ENCODE measurements at places on chromosomes 5 and 9. TPM values are rescaled to one million over a fixed set of nuclear protein-coding genes. Genes with fewer than 3 reads are reported as not detected.

The LHX2 gene
- total RNA-seq: 0.31 TPM

The ESM1 gene
- total RNA-seq: not detected

The STKLD1 gene
- 0.90 TPM for total RNA-seq

The BARHL1 gene
- total RNA-seq: not detected

The DIRAS2 gene
- 0.16 TPM for total RNA-seq

The TMEFF1 gene
- total RNA-seq: not detected

- no peaks in the 10 kb centered on the region for H3K36me3 ChIP-seq
- H3K27ac ChIP-seq: peak overlapping the region; percentile 0
- no peaks in the 10 kb centered on the region for H3K4me1 ChIP-seq
Observed at GRCh38 chr5:72586788-72587530, 79.7 kb upstream of the ZNF366 start.

DNA sequence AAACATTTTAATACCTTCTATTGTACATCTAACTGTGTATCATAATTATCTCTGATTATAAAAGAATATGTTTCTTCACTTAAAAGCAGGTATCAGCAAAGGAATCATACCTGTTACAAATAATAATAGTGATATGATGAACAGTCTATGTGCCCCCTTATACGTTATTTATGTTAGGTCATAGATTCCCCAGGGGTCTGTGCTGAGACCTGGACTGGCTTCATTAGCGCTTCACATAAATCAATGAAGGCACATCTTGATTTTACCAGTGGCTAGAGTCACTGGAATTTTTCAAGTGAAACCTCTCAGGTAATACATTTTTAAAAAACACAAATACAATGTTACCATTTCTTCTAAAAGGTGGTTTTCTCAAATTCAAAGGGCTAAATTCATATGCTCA, 275.2 kb downstream of the BNC2 start:
- H3K4me3 ChIP-seq: no peak overlapping the region
- no peaks in the 10 kb centered on the region for H3K4me1 ChIP-seq
- no peaks in the 10 kb centered on the region for H3K36me3 ChIP-seq
- H3K27me3 ChIP-seq: no peaks in the 10 kb centered on the region
- no peak for DNase-seq

DNA sequence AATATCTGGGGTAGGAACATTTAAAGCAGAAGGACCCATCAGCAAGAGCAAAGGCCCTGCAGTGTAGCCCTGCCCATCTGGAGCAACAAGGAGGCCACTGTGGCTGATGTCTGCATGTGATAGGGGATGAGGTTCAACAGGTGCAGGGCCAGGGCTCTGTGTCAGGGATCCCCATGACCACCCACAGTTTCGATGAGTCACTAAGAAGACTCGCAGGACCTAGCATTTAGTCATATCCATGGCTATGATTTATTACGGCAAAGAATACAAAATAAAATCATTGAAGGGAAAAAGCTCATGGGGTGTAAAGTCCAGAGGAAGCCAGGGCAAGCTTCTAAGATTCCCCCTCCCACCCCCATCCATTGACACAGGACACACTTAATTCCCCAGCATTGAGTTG, 188.6 kb downstream of the ADGRV1 start:
- H3K27ac ChIP-seq: no peak overlapping the region
- DNase-seq: no peak
- H3K4me3 ChIP-seq: no peak overlapping the region
- no peaks in the 10 kb centered on the region for H3K4me1 ChIP-seq

DNA sequence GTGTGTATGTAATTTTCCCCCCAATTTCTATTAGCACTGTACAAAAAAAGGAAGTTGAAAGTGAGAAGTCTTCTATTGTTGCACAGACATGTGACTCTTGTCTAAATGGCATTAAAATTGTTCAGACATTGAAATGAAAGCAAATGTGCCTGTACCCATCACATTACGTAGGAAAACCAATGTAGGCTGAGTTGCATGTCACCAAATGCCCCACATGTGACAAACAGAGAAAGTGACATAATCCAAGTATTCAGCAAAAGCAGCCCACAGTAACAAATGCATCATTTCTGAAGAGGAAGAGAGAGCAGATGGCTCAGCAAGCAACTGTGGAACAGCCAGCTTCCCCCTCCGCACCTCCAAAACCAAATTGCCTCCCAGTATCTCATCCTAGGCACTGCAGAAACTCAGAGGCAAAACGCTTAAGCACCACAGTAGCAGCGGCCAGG, 161.5 kb upstream of the NR4A3 start:
- no peak for DNase-seq
- H3K36me3 ChIP-seq: no peaks in the 10 kb centered on the region
- no peak overlapping the region for H3K27ac ChIP-seq
- H3K4me3 ChIP-seq: no peak overlapping the region

- no peaks in the 10 kb centered on the region for H3K27me3 ChIP-seq
- H3K4me1 ChIP-seq: no peaks in the 10 kb centered on the region
- DNase-seq: no peak
- H3K4me3 ChIP-seq: no peak overlapping the region
- peaks cover 6% of the 10 kb centered on the region for H3K36me3 ChIP-seq
Observed at GRCh38 chr9:105332471-105332870, 88.0 kb downstream of the SLC44A1 start.

DNA sequence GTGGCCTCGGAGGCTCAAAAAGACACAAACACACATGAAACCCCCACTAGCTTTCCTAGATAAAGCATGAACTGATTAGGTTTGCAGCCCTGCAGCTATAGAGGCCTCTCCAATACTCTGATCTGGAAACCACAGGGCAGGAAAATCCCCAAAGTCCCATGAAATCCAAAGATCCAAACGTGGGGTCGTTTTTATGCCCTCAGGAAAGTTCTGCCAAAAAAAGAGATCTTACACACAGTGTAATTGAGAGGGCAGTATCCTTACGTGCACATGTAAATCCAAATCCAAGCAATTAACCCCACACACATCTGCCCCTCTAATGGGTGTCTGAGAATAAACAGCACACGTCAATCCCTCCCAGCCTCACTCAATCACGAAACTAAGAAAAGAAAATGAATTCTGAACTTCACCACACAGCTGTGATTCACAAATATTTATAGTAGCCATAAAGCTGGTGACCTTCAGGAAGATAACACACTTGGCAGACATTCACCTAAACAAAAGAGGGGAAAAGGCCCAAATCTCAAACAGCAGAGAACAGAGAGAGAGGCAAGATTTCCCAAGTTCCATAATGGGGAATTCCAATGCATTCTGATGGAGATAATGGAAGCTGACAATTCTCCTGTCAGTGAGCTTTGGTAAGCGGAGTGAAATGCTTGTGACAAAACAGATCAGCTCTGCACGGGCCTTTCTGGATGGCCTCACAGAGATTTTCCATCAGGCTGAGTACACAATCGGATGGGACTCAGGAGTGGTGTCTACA, 114.2 kb downstream of the SEMA5A start:
- DNase-seq: no peak
- H3K4me3 ChIP-seq: no peak overlapping the region
- no peaks in the 10 kb centered on the region for H3K36me3 ChIP-seq
- no peaks in the 10 kb centered on the region for H3K4me1 ChIP-seq

DNA sequence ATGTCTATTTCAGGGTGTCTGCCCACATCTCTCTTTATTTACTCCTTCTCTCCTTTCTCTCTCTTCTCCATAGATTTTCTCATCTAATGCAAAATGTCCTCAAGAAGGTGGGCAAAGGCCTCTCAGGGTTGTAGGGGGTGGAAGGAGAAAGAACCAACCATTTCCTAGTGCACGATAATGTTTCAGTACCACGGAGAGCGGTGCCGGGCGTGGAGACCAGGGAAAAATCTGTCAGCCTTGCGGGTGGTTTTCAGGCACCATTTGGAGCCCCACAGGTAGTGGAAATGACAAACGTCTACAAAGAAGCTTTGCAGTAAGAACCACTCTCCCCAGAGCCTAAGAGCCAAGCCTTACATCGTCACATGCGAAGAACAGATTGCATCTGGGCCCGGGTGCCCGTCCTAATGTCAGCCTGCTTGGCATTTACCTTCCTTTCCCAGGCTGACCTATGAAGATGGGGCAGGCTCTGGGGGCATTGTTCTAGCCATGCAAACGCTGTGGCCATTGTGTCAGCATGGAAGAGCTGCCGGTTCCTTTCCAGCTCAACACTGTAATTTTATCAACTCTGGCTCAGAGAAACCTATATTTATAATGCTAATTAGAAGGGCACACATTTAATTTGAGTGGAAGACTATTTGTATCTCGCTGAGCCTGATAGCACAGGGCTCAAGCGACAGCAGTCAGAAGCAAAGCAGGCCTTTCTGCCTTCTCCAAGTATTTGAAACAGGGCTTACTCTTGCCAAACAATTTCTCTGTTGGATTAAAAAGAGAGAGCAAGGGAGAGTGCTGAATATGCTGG, 430.1 kb upstream of the WWC1 start:
- no peaks in the 10 kb centered on the region for H3K36me3 ChIP-seq
- no peak overlapping the region for H3K27ac ChIP-seq
- no peak for DNase-seq
- no peaks in the 10 kb centered on the region for H3K27me3 ChIP-seq
- H3K4me3 ChIP-seq: no peak overlapping the region

GRCh38 chr9:98500337-98500919, 208.3 kb downstream of the GABBR2 start:
- no peak overlapping the region for H3K4me3 ChIP-seq
- no peaks in the 10 kb centered on the region for H3K4me1 ChIP-seq
- no peaks in the 10 kb centered on the region for H3K27me3 ChIP-seq
- H3K27ac ChIP-seq: no peak overlapping the region
- DNase-seq: no peak

- H3K27me3 ChIP-seq: no peaks in the 10 kb centered on the region
- H3K4me3 ChIP-seq: no peak overlapping the region
- no peaks in the 10 kb centered on the region for H3K4me1 ChIP-seq
- no peak overlapping the region for H3K27ac ChIP-seq
- no peak for DNase-seq
- H3K36me3 ChIP-seq: no peaks in the 10 kb centered on the region
Observed at GRCh38 chr9:15401266-15401665, 21.4 kb upstream of the SNAPC3 start.

DNA sequence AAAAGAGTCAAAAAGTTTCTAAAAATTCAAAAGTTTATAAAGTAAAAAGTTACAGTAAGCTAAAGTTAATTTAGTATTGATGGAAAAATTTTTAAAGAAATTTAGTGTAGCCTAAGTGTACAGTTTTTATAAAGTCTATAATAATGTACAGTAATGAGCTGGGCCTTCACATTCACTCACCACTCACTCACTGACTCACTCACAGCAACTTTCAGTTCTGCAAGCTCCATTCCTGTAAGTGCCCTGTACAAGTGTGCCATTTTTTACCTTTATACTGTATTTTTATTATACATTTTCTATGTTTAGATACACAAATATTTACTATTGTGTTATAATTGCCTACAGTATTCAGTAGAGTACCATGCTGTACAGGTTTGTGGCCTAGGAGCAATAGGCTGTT, 239.5 kb upstream of the MAP3K1 start:
- H3K4me3 ChIP-seq: no peak overlapping the region
- H3K4me1 ChIP-seq: no peaks in the 10 kb centered on the region
- DNase-seq: no peak

DNA sequence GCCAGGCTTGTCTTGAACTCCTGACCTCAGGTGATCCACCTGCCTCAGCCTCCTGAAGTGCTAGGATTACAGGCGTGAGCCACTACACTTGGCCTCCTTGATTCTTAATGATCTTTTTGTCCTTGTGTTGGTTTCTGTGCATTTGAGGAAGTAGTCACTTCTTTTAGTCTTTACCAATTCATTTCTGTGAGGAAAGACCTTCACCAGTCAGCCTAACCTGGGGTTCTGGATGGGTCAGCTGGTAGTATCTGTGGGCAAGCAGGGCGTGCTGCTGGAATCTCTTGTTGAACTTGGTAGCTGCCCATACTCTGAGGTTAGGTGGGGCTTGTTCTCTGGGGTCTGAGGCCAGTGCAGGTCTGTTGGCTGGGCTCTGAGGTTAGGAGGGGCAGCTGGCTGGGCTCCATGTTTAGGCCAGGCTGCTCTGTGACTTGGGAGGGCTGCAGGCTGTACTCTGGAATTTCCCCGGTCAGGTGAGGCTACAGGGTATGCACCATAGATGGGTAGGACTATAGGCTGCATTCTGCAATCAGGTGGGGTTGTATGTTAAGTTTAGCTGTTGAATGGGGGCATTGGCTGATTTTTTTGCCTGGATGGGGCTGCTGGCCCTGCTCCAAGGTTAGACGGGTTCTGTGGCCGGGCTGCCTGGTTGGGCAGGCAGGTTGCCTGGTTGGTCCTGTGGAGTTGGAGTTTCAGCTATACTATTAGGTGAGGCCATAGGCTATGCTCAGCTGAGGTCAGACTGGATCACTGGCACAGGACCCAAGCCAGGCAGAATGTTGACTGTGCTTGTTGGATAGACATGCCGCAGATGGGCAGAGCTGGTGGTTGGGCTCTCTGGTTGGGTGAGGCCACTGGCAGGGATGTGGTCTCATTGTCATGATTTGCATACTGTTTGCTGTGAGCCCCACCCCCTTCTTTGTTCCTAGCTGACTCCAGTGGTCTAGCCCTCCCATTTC, 19.2 kb downstream of the UBAP1 start:
- no peak overlapping the region for H3K4me3 ChIP-seq
- peaks cover 18% of the 10 kb centered on the region for H3K36me3 ChIP-seq
- DNase-seq: no peak
- no peaks in the 10 kb centered on the region for H3K4me1 ChIP-seq
- no peaks in the 10 kb centered on the region for H3K27me3 ChIP-seq

DNA sequence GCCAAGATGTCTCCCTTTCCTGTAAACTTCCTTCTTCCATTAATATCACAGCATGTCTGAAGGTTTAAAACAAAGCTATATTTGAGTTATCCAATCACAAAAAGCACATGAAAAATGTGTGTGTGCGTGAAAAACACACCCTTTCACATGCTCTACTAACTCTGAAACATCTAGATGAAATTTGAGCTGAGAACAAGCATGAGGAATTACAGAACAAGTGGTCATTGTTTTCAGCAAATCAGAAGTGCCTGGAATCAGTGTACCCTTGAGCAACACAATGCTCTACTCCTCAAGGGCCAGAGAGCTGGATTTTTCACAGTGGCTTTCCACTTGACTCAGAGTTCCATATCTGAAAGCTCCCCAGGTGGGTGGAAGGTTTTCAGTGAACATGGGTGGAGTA, 255.9 kb downstream of the PSAT1 start:
- no peak overlapping the region for H3K4me3 ChIP-seq
- DNase-seq: no peak

- no peak overlapping the region for H3K4me3 ChIP-seq
Observed at GRCh38 chr9:94289691-94290090, 30.6 kb downstream of the ZNF169 start.

GRCh38 chr5:76952795-76953536, at the start of gene CRHBP:
TSS of gene CRHBP (plus strand) at chr5:76953045. CDS start at chr5:76953135, 90 bp downstream.
- H3K27ac ChIP-seq: no peak within 1 kb of the TSS
- DNase-seq: no peak

GRCh38 chr5:76805821-76806505, 12.9 kb upstream of the F2RL1 start:
- no peaks in the 10 kb centered on the region for H3K4me1 ChIP-seq
- H3K27ac ChIP-seq: peak overlapping the region; percentile 62
- no peaks in the 10 kb centered on the region for H3K36me3 ChIP-seq
- no peak for DNase-seq

- no peaks in the 10 kb centered on the region for H3K4me1 ChIP-seq
- no peak overlapping the region for H3K4me3 ChIP-seq
- H3K27me3 ChIP-seq: no peaks in the 10 kb centered on the region
- H3K36me3 ChIP-seq: no peaks in the 10 kb centered on the region
Observed at GRCh38 chr5:36357391-36357975, 55.8 kb upstream of the RANBP3L start.

Measured in right atrium auricular region (tissue), 2 donors.